NCI-H1417 treated with DMSO at 0.1 percent for 48 hours (cell line): ENCODE measurements at places on chromosomes 7 and 10.

GRCh38 chr10:57786850-57787750 lies 480.6 kb downstream of the IPMK start:
- DNase-seq: no peak

DNA sequence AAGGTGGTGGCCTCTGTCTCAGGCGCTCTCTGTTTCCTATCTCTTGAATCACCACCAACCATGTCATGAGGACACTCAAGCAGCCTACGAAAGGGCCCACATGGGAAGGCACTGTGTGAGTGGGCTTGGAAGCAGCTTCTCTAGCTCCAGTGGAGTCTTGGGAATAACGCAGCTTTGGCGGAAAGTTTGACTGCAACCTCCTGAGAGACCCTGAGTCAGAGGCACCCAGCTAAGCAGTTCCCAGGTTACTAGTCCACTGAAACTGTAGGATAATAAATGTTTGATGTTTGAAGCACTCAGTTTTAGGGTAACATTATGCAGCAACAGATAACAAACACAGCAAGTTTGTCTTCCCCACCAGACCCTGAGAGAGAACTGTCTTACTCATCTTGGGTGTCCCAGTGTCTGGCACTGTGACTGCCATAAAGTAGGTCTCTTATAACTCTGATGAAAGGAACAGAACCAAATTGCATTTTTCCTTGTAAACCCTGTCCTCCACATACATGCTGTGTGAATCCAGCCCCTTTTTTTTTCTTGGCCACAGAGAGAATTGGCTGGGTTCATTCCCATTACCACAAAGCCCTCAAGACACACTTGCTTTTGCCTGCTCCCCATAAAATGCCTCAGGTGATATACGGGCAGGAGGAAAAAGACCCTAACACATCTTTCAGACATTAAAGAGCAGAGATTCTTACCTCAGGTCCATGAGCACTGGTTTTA lies 185.5 kb downstream of the ZNF365 start:
- DNase-seq: no peak

DNA sequence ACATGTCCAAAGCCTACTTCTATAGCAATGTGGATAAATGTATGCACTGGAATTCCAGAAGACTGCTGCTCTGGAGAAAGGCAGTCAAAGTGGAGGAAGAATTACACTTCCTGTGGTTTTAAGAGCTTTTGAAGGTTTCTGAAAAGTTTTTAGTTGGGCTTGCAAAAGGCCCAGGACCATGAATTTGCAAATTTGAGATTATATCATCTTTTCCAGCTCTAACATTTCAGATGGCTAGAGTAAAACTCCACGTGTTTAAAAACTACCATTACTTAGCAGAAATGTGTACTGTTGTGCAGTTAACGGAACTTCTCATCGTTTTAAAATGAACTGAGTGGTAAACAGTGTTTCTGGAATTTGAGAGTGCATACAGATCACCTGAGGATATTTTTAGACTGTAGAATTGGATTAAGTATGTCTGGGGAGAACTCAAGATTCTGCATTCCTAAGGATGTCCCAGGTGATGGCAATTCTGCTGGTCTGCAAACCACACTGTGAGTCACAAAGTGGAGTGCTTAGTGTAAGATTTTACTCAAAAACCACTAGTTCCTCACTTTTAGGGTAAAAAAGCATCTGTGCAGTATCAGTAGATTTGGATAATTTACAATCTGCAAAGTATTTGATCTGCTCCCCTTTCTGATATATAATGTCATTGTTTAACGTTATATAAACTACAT lies 32.9 kb upstream of the CCDC71L start:
- no peak for DNase-seq

DNA sequence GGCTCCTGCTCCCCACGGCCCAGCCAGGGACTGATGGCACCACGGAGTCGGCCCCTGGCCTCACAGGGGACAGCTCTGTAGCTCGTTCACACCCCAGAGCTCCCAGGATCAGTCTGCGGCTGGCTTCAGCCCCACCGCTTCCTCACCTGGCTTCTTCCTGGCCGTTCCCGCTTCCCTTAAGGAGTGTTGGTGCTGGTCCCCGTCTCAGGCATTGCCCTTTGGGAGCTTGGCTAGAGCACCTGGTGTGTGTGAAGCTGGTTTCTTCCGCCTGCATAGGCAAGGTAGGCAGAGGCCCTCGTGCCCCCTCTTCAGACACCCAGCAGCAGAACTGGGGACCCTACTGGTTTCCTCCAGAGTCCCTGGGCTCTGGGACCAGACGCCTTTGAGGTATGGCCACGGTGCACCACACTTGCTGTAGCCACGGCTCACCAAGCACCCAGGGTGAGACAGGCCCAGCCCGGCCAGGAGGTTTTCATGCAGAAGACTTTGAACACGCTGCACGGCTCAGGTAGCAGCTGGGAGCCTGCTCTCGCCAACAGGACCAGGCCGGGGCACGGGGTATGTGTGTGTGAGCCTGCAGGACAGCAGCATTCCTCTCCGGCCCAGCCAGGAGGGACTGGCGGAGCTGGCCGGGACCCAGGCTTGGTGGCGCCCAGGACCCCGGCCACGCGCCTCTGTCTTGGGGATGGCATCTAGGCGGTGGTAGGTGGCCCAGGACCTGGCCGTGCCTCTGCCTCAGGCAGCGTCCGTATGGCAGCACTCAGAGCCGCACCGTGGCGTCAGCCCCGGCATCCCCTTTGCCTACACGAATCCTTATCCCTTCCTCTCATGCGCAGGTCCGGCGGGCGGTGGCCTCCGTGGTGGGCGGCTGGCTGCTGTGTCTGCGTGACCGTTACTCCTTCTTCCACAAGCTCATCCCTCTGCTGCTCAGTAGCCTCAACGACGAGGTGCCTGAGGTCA lies 13.2 kb upstream of the PRKAR1B start:
- DNase-seq: no peak

- DNase-seq: no peak
Measured at GRCh38 chr7:158534598-158534997, 53.0 kb downstream of the PTPRN2 start.

GRCh38 chr10:22110761-22111160 lies 107.1 kb downstream of the EBLN1 start:
- DNase-seq: no peak

GRCh38 chr10:83862723-83863122 lies 276.6 kb upstream of the GHITM start:
- DNase-seq: no peak

GRCh38 chr10:130218936-130219335 lies 82.7 kb downstream of the GLRX3 start:
- no peak for DNase-seq

- no peak for DNase-seq
Measured at GRCh38 chr10:20289070-20289828, 473.0 kb downstream of the PLXDC2 start.

GRCh38 chr10:4217653-4218052 lies 432.6 kb upstream of the KLF6 start:
- DNase-seq: no peak

DNA sequence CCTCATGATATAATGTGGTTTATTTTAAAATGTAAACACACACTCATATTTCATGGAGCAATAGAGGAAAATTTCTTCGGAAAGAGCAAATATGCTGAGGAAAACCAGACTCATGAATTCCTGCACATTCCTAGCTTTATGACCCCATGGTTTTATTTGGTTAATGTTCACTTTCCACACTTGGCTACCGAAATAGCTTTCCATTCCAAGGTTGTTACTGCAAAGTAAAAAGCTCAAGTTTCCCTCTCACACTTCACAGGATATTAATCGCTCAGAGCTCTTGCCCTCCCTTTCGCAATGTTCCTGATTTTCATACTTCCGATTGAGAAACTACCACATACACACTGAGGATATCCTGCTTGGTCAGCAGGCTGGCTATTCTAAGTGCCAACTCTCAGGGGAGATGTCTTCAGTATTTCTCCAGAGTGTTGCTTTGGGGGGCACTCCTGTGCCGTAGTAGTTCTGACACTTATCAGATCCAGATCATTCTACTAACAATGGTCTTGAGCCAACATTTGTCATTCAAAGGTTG lies 77.5 kb upstream of the STEAP1B start:
- no peak for DNase-seq

GRCh38 chr10:115903845-115904244 lies 369.2 kb downstream of the GFRA1 start:
- DNase-seq: no peak
